ENCODE measurements at places on chromosomes 6 and 20.

DNA sequence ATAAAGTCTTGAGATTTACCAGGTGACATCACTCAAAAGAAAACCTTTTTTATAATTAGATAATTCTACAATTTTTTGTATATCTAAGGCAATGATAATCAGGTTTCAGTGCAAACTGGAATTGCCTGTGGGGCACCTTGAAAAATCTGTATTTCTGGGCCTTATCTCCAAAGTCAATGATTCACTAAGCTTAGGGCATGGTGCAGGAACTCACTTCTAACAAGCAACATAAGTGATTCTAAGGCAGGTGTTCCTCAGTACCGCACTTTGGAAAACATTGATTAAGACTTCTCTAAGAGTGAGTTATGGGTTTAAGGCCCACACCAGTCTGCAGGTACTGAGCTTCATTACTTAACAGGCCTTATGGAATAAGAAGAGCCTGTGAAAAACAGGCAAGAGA, 115.3 kb downstream of the COL12A1 start:
- no peak for DNase-seq

DNA sequence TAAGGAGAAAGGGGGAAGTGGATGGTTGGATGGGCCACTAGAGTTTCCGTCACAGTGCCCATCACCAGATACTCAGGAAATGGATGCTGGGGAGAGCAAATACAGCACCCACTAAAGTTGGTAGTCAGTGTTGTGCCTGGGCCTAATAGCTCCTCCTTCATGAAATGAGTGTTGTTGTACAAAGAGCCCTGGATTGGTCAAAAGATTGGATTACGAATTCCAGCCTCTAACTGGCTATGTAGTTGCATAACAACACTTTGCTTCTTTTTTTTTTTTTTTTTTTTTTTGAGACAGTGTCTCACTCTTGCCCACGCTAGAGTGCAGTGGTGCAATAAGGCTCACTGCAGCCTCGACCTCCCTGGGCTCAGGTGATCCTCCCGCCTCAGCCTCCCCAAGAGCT, 27.4 kb downstream of the KCNG1 start:
- DNase-seq = no peak

- no peak for DNase-seq
Observed at GRCh38 chr6:133499662-133500061, 258.5 kb downstream of the EYA4 start.

DNA sequence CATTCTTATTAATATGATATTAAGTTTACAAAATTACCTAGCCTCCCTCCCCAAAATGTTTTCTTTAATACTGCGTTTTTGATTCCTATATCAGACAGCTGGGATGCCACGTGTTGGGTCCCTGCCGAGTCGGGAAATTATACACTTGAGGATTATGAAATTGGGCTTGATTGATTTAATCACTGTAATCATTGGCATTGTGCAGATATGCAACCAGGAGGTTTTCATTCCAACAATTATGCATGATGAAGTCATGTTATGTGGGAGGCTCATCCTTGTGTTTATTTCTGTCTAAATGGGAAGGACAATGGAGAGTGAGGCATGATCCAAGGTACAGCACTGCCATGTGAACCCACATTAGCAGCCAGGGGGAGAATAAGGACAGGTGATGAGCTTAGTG, 30.6 kb upstream of the RIPOR2 start:
- DNase-seq = no peak

DNA sequence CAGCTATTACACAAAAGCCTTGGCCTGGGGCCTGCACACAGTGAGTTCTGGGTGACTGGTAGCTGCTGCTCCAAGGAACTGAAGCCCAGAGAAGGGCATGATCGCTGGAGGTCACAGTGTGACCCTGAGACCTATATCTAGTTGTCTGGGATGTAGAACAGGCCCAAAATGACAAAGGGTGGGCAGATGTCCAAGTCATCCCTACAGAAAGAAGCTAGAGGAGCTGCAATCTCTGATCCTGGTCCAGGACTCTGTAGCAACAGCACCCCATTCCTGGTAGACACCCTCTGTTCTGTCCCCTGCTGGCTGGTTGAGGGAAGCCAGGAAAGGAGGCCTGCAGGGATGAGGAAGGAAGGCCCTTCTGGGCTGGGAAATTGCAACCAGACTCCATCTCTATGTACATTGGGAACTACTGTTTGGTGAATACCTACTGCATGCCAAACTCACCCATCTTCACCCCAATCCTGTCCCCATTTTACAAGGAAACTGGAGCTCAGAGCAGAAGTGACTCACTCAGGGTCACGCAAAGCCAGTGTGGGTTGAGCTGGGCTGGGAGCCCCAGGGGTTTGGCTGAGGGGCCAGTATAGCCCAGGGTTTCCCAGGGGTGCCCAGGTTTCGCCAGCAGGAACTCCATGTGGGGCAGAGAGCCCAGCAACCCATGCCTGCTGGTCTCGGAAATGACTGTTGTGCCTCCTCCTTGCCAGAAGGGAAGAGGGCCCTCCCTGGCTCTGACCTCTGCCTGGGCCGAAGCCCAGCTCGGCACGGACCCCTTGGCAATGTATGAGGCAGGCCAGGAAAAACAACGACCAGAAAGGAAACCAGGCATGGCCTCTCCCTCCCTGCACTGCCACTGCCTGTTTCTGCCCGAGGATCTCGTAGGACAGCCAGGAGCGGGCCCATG, 44.9 kb upstream of the TLDC2 start:
- no peak for DNase-seq

All from fibroblast of skin of back (primary cell).